Bladder microvascular endothelial cell (primary cell): ENCODE measurements at places on chromosomes 3 and 15. TPM values are rescaled to one million over a fixed set of nuclear protein-coding genes. Genes with fewer than 3 reads are reported as not detected.

Gene LIPH
- total RNA-seq: 0.19 TPM in 1 of 2 replicates, not detected in the other

Gene CILP
- not detected in 2 replicates for total RNA-seq

Gene OIP5
- 4.4 and 5.3 TPM in 2 replicates for total RNA-seq

Gene COL6A5
- total RNA-seq: not detected in 2 replicates

Gene CACNA2D3
- not detected in 2 replicates for total RNA-seq

Gene OCA2
- total RNA-seq: not detected in 2 replicates

Gene KCNAB1
- total RNA-seq: 0.13 TPM in 1 of 2 replicates, not detected in the other

Gene CKMT1B
- total RNA-seq: not detected in 2 replicates

Gene RAB11A
- 103 and 447 TPM in 2 replicates for total RNA-seq

Gene GPR149
- not detected in 2 replicates for total RNA-seq

Gene CEMIP
- 0.32 and 0.50 TPM in 2 replicates for total RNA-seq

Gene C2CD4A
- under 0.01 and 1.3 TPM in 2 replicates for total RNA-seq

Gene ARPP21
- total RNA-seq: not detected in 2 replicates

Gene CPLX3
- total RNA-seq: not detected in 2 replicates

Gene TMC3
- total RNA-seq: not detected in 2 replicates

Gene MEIS2
- 9.7 and 23.3 TPM in 2 replicates for total RNA-seq

Gene ZPLD1
- total RNA-seq: not detected in 2 replicates

Gene DAZL
- not detected in 2 replicates for total RNA-seq

Gene SLC9A9
- total RNA-seq: 0.81 and 3.9 TPM in 2 replicates

Gene SPINK8
- not detected in 2 replicates for total RNA-seq

Gene TERB2
- not detected in 2 replicates for total RNA-seq

Gene TGM5
- total RNA-seq: not detected in 2 replicates

Gene GOLGA8T
- total RNA-seq: 0.13 TPM in 1 of 2 replicates, not detected in the other

Gene IQCF5
- not detected in 2 replicates for total RNA-seq

Gene ASB14
- not detected in 2 replicates for total RNA-seq

Gene C3orf33
- 0.65 and 1.6 TPM in 2 replicates for total RNA-seq

Gene RTP1
- not detected in 2 replicates for total RNA-seq

Gene MYEF2
- total RNA-seq: 7.0 and 34.7 TPM in 2 replicates

Gene CNTN6
- total RNA-seq: not detected in 2 replicates

Gene ALS2CL
- 9.9 and 18.5 TPM in 2 replicates for total RNA-seq

Gene C3orf22
- total RNA-seq: not detected in 2 replicates

Gene CACNA2D2
- total RNA-seq: under 0.01 and 0.06 TPM in 2 replicates

Gene CAPN7
- 15.4 and 30.1 TPM in 2 replicates for total RNA-seq

Gene DET1
- 1.5 and 2.5 TPM in 2 replicates for total RNA-seq

Gene PLOD2
- 69.6 and 223 TPM in 2 replicates for total RNA-seq

Gene PLS1
- total RNA-seq: 0.16 and 1.8 TPM in 2 replicates

Gene CCDC54
- total RNA-seq: not detected in 2 replicates

Gene LRRN1
- not detected in 2 replicates for total RNA-seq

Gene ACSBG1
- not detected in 2 replicates for total RNA-seq

Gene RTP3
- not detected in 2 replicates for total RNA-seq

Gene ZNF385D
- 2.3 and 3.2 TPM in 2 replicates for total RNA-seq
